Caki2 (cell line): ENCODE measurements at places on chromosomes 13 and 19. TPM values are rescaled to one million over a fixed set of nuclear protein-coding genes. Genes with fewer than 3 reads are reported as not detected.

FGF22 gene
- not detected in 2 replicates for total RNA-seq

DNA sequence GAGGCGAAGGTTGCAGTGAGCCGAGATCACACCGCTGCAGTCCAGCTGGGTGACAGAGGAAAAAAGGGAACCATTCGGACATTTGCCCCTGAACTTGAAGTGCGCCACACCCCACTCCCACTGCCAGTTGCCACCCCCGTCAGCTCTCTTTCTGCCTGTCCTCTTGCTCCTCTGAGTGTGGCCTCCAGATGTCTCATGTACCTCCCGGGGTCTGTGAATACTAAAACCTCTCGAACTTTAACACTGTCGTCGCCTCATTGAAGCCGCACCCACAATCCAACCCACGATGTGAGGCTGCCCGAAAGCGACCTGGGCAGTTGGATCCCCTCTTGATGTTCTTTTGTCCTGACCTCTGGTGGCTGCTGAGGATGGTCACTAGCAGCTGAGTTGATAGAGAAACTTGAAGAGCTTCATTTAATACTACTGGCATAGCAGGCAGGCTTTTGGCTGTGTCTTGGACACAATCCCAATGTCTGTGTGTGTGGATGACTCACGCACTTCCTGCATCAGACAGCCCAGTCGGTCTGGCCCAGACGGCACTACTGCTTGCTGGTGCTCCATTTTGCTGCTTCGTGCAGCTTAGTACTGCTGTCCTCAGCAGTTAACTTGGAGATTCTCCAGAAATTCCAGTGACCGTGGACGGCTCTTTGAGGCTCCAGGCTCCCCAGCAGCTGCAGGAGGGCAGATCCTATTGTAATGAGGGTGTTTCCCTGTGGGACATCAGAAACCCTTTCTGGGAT is 4.2 kb downstream of the FPR3 start:
- peak; percentile 28 for DNase-seq

GRCh38 chr19:29606420-29606747 is 301 bp downstream of the POP4 start:
- no peak for DNase-seq

DNA sequence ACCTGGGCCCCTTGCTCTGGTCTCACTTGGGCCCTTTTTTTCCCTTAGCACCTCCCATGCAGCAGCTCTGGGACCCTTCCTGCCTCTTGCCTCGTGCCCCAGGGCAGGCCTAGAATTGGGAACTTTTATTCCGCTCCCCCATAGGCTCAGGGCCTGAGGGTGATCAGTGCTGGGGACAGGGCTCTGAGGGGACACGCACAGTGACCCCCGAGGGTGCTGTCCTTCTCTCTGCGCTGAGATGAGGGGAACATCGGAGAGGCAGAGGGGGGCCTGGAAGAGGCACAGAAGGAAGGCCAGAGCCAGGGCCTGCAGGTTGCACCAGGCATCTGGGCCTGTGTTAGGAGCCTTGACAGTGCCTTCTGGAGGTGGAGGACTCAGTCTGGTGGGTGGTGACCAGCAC is 10.8 kb downstream of the EPN1 start:
- no peak for DNase-seq

DNA sequence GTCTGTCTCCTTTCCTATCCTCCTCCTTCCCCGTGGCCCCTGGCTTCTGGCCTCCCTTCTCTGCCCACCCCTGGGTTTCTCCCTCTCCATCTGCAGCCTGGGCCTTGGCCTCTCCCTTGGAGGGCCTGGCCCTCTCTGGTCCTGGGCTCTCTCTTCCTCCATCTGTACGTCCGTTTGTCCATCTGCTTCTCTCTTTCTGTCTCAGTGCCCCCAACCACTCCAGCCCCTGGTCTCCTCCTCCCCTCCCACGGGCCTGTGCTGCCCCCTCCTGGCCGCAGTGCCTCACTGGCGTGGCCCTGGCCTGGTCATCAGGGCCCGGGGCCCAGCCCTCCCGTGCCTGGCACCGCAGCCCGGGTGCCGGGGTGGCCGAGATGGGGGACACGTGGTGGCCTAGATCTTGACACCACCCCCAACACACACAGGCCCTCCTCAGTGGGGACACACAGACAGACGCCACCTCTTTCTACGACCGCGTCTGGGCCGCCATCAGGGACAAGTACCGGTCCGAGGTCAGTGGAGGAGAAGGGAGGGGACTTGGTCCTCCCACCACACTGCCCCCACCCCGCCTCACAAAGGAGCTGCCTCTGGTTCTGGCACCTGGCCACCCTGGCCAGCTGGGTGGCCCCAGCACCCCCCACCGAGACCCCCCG is 11.3 kb downstream of the PRKCSH start:
- no peak for DNase-seq

KLK2 gene
- total RNA-seq = not detected in 2 replicates

DNA sequence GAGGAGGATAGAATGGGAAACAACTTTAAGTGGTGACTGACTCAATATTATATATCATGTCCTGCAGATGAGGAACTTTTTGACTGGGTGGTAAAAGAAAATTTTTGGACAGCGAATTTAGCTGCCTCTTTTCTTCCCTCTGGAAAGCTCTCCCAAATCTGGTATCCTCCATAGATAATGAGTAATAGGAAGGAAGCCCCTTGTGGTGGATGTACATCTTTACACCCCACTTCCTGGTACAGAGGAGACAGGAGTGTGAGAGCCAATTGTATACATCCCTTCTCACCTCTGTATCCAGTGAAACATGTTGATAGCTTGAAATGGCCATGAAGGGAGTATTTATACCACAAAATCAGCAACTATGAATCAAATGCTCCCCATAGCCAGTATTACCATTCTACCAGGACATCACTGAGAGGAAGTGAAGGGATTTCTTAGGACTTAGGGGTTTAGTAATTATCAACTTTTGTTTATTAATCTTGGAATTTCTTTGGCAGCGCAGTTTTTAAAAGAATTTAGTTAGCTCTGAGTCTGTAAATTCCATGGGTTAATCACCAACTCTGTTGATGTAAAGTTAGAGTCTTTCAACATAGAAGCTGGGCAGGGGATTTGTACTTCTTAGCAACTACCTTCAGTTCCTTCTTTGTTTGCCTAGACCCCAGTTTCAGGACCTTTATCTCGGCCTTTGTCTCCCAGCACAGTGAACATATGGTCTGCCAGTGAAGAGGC is 17.0 kb upstream of the TDRD3 start:
- no peak for DNase-seq

DNA sequence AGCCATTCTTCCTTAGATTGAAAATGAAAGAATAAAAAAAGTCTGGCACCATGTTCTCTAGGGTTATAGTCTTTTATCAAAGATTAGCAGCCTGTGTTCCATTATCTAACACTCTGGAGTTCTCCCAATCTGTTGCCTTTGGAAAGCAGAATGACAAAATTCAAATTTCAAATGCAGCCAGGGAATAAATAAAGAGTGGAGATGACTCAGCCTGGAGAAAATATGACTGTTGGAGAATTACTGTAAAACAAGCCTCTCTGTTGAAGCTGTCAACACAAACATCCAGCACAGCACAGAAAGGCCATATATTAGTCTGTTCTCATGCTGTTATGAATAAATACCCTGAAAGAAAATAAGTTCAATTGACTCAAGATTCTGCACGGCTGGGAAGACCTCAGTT is 650.5 kb upstream of the SLC10A2 start:
- DNase-seq = no peak

DNA sequence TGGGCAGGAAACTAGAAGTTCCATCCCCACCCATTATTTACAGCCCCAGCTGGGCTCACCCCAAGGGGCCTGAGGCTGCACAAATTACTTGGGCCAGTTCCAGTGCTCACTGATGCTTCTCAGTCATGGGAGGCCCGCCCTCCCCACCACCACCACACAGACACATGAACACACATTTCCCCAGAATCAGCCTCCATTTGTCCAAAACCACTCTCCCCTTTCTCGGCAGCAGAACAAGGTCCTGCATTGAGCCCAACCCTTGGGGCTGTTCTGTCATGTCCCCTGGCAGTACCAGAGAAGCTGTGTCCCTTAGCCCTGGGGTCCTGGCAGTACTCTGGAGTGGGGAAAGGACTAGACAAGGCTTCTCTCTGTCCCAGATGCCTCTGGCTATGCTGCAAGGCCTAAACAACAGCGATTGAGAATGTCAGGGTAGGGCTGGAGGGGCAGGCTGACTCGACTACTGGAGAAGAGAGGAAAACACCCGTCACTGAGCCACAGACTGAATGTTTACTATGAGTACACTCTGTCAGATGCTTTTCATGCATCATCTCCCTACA is 21.8 kb downstream of the SAMD4B start:
- no peak for DNase-seq

ZNF541 gene
- total RNA-seq = not detected in 2 replicates

TMPRSS9 gene
- total RNA-seq = 0.09 and 0.44 TPM in 2 replicates

GRCh38 chr13:108313382-108313781 is 43.9 kb downstream of the TNFSF13B start:
- DNase-seq = no peak

RASIP1 gene
- not detected in 2 replicates for total RNA-seq

DNA sequence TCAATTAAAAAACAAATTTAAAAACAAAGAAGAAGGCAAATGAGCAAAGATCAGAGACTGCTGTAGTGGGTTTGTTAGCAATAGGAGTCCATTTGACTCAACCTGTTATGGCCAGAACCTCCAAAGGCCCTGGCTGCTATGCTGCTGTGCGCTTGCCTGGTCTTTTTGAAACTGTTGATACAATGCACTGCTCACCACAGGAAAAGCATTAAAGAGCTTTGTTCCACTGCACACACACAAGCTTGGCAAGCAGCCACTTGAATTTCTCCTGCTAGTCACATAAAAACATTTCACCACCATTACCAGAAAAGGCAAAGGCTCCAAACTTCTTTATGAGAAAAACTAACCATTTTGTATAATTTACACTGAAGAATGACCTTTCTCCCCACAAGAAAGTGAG is 132.2 kb downstream of the FREM2 start:
- no peak for DNase-seq

DACH1 gene
- not detected in 2 replicates for total RNA-seq

DNA sequence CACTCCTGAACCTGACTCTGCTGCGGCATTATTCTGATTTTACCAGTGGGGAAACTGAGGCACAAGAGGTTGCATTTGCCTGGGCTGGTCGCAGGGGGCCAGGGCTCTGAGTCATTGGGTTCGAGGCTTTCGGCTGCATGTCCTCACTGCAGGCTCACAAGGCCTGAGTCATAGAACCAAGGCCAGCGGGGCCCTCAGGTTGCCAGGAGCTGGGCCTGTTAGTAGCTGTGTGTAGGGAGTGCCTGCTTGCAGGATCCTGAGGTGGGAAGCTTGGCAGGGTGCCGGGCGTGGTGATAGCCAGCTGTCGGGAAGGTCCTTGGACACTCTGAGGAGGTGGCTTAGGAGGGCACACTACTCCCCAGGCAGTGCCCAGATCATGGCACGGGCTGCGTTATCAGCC is 21.6 kb upstream of the F2RL3 start:
- DNase-seq = no peak

CADM4 gene
- 15.0 and 16.7 TPM in 2 replicates for total RNA-seq

- DNase-seq = no peak
These were observed 48.0 kb upstream of the KATNAL1 start for GRCh38 chr13:30355384-30355699.

SRRM5 gene
- total RNA-seq = not detected in 2 replicates

GRCh38 chr19:18626906-18627305 is 9.9 kb upstream of the KLHL26 start:
- DNase-seq = no peak

- no peak for DNase-seq
These were observed 2.7 kb downstream of the NBEA start for GRCh38 chr13:34944751-34945150.

ZNF208 gene
- not detected in 2 replicates for total RNA-seq

DNA sequence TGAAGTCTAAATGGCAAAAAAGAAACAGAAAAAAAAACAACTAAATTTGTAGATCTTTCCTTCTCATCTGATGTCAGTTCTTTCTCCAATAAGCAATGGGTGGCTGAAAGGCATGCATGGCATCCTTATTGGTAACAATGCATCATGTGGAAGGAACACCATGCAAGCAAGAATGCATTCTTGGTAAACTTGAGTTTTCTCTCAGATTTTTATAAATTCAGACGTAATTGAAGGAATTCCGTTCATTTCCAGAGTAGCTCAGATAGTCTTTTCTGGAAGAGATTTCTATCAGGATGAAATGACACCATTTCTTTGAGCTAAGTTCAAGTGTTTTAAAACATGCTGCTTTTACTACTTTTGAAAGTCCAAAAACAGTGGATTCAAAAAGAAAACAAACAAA is 373.0 kb downstream of the COG6 start:
- DNase-seq = no peak
